Islet precursor cell (in vitro differentiated cells): ENCODE measurements at places on chromosomes 13 and 19.
A peak's percentile ranks its signal among the peaks of the same experiment; 100 is the strongest.

DNA sequence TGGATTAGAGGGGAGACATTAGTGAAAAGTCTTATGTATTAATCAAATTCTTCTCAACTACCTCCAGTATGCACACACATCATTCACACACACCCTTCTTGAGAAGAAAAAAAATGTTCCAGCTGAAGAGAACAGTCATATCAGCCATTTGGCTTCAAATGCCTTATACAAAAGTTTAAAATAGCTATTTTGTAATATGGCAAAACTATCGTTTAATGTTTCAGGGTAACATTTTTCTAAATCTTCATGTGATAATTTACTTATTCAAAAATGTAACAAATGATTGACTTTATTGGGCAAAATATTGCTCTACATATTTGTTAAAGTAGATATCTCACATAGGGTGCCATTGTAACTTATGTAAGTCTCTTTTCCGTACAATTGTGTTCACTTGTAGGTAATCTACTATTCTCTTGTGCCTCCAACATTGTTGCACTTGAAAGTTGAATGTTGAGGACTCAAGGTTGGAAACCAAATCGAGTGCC, 13.6 kb downstream of the ZIC2 start:
- no peak for DNase-seq

DNA sequence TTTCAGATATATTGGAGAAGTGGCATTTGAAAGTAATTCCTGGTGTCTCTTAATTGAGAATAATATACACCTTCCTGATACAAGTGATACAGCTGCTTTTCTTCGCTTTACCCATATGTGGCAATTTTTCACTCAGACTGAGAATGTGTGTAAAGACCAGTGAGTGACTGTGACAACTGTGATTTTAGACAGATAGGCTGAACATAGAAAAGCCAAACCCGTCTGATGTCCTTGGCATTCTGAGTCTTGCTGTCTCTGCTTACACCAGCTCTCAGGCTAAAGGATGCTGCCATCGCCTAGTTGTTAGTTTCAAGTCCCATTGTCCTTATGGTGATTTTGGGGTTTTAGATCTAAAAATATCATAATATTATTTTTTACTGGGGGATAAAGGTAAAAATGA, 492.6 kb downstream of the RFC3 start:
- no peak for DNase-seq

GRCh38 chr19:11963566-11964355, 1.1 kb upstream of the ZNF763 start:
- DNase-seq = peak; percentile 68

DNA sequence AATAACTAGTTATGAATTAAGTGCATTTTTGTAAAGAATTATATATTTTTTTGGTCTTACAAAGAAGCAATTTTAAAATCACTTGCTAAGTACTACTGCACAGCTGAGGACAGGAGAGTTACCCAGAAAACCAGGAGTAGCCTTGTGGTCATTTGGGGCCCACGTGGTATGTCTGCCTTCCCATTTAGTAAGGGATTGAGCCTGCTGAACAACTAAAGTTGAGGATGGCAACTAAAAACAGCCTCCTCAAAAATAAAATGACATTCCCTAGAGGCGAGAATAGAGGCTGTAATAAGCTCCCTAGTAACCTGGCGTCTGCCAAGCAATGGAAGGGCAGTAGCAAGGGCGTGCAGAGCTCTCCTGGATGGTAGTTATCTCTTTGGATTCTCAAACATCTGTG, 36.3 kb downstream of the DOCK9 start:
- DNase-seq = no peak

DNA sequence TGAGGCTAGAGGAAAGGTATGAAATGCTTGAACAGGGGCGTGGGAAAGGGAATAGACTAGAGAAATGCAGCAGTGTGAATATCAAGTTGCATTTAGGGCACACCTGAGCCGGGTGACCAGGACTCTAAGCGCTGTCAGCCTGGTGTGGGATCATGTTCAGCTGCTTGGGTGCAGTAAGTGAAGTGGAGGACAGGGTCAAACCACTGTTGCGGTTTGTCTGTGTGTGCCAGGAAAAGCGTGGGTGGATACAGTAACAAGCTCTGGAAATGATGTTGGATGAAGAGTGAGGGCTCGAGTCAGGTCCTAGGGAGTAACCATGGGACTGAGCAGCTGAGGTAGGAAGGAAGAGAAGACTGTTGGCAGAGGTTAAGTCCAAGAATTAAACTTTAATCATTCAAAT, 15.8 kb downstream of the DGKH start:
- no peak for DNase-seq

DNA sequence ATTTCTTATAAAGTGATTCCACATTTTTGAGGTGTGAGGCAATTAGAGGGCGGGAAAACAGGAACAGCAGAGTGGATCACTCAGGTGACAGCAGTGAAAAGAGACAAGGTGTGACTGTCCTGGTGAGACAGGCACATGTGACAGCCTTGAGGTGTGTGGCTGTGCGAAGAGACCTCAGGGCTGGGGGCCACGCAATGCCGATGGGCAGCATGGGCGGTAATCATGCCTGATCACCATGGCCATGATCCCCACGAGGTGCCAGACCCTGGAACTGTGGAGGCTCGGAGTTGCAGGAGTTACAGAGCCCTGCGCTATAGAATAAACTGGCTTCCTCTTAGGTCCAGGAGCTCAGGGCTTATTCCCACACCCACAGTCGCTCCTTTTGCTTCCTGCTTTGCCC, 2.0 kb downstream of the SPACA6 start:
- DNase-seq = no peak

GRCh38 chr13:99354371-99354951, 47.3 kb upstream of the GPR183 start:
- DNase-seq = peak; percentile 89

GRCh38 chr19:1787116-1787515, 25.0 kb downstream of the ATP8B3 start:
- no peak for DNase-seq

- DNase-seq = no peak
These were observed 82.1 kb downstream of the ATP8A2 start for GRCh38 chr13:25453850-25454365.

GRCh38 chr19:3178973-3179738, 587 bp downstream of the S1PR4 start:
- DNase-seq = no peak

DNA sequence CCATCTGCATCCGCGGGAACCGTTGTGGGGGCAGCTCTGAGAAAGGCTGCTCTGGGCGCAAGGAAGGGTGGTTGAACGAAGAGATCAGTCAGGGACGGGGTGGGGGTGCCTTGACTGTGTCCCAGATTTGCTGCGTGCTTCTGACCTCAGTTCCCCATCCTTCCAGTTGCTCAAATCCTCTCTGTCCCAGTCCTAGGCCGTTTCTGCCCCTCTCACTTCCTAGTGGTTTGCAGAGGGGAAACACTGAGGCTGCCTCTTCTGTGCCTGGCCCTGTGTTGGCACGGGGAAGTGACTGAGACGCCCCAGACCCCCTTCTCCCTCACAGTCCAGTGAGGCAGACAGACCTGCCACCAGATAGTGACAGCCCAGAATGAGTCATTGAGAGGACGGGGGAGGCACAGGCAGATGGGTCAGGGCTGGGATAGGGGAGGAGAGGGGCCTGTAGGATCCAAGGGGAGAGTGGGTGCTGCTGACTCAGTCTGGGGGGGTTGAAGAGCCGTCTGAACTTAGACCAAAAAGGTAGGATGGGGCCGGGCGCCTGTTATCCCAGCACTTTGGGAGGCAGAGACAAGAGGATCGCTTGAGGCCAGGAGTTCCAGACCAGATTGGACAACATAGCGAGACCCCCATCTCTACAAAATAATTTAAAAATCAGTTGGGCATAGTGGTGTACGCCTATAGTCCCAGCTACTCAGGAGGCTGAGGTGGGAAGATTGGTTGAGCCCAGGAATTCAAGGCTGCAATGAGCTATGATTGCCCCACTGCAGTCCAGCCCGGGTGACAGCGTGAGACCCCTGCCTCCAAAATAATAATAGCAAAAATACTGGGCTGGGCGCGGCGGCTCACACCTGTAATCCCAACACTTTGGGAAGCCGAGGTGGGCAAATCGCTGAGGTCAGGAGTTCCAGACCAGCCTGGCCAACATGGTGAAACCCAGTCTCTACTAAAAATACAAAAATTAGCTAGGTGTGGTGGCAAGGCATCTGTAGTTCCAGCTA, 26.5 kb downstream of the NUMBL start:
- peak; percentile 82 for DNase-seq

- DNase-seq = no peak
These were observed 41.4 kb downstream of the CEBPG start for GRCh38 chr19:33414667-33415605.
